GM23248 (cell line): ENCODE measurements at places on chromosomes 2 and 18.

DNA sequence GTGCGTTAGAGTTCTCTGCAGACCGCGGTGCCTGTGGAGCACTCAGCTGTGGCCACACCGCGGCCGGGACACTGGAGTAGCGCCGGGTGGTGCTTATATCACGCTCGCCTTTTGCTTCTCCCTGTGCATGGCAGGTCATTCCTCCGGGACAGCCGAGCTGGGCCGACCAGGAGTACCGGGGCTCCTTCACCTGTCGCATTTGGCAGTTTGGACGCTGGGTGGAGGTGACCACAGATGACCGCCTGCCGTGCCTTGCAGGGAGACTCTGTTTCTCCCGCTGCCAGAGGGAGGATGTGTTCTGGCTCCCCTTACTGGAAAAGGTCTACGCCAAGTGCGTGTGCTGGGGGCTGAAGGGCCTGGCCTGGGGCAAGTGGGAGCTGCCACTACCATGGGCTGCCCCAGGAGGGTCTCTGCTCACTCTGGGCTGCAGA lies 4.2 kb downstream of the CAPN10 start:
- DNase-seq = no peak

- peak; percentile 87 for DNase-seq
These were observed 42.7 kb upstream of the GORASP2 start for GRCh38 chr2:170886386-170886785.

DNA sequence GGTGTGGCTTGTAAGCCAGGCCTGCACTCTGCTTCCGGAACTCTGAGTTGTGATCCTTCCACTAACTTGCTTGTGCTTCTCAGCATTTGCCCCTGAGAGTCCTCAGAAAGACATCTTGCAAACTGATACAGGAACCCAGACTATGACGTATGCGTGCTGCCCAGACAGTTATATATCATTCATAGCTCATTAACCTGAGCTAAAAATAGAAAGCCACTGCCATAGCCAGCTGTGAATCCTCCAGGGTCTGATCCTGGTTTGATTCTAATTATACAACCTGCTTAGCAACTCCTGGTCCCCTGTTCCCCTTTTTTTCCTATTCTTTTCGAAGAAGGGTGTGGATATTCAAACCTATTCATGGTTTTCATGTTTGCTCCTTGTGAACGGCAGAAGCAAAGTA lies 63.7 kb downstream of the MARCHF4 start:
- DNase-seq = no peak

GRCh38 chr2:43325107-43325811 lies 98.9 kb upstream of the ZFP36L2 start:
- DNase-seq = no peak

DNA sequence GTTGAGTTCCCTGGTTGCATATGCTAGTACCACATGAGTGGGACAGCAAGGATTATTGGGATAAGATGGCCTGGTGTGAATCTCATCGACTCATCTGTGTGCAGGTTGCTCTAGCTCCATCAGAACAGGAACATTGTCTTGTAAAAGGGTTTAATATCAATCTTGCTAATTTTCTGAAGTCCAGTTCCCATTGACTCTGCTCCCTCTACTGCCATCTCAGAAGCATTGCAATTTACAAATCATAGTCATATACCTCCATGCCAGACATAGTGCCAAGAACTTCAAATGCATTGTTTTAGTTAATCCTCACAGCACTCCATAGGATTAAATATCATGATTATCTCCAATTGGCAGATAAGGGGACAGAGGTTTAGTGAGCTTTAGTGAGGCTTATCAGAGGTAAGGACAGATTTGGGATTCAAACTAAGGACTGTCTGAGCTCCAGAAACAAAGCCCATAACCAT lies 4.8 kb upstream of the STAT4 start:
- DNase-seq = peak; percentile 75

GRCh38 chr2:10001586-10001985 lies 41.8 kb upstream of the KLF11 start:
- DNase-seq = no peak

DNA sequence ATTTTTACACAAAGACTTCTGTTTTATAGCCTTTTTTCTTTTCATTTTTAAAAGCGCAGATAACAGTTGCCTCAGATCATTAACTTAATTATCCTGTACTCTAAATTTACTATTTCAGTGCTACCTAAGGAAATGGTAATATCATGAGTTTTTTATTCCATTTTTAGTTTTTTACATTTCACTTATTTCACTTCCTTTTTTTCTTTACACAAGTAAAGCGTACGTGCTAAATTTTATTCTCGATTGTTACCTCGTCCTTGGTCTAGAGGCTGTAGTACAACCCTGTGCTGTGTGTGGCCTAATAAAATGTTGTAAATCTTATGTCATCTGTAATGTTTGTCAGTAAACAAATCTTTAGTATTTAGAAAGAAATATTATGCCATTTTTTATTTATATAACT lies 49.2 kb downstream of the CRIM1 start:
- DNase-seq = no peak

GRCh38 chr2:56474412-56475158 lies 290.8 kb downstream of the CCDC85A start:
- DNase-seq = peak; percentile 31

GRCh38 chr2:68772109-68772508 lies 37.5 kb downstream of the ARHGAP25 start:
- no peak for DNase-seq

- no peak for DNase-seq
These were observed 50.1 kb upstream of the MYCN start for GRCh38 chr2:15890124-15890754.

DNA sequence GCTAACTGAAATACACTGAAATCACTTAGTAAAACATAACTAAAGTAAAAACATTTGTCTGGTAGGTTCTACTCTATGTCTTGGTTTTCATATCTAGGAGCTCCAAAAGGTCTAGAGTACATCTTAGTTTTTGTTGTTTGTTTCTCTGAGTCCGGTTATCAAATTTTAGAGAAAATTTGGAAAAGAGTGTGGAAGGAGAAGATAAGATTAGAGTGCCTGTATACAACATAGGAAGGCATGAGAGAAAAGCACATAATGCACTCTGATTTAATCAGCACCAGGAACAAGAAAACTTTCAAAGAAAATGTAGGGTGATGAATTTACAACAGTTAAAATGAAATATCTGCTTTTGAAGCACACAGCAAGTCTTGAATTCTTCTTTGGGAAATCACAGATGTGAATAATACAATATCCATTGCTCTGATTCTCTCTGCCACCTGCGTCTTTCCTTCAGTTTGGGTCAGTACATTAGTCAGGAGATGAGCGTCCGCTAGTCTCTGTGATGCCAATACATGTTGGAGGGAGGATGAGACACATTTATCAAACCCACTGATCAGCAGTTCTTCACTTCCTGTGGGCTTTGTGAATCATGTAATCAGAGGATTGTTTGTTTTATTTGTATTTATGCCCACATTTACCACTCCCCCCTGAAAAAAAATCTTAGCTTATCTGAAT lies 477.8 kb upstream of the GCFC2 start:
- no peak for DNase-seq
